HS-5 (cell line): ENCODE measurements at places on chromosomes 4 and X.

DNA sequence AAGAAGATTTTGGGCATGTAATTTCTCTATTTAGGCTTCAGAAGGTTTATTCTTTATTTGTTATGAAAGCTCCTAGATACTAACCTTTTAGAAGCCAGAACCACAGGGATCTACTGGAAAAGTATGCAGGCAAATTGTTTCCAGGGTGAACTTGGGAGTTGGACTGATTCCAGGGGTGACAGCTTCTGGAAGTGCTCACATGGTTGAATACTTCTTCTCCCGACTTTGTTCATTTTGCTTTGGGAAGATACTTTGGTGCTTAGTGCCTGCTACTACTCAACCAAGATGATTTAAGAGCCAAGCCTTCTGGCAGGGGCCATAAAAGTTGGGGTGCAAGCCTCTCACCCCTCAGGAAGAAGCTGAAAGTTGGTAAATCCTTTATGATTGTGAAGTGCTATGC, 445.6 kb downstream of the ACTRT1 start:
- DNase-seq = no peak

DNA sequence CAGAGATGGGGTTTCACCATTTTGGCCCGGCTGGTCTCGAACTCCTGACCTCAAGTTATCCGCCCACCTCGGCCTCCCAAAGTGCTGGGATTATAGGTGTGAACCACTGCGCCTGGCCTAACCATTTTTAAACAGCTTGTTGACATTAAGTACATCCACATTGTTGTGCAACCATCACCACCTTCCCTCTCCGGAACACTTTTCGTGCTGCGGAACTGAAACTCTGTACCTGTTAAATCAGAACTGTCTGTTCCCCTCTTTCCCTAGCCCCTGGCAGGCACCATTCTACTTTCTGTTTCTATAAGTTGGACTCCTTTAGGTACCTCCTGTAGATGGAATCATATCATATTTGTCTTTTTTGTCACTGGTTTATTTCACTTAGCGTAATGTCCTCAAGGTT, 9.5 kb downstream of the FHDC1 start:
- DNase-seq = no peak

DNA sequence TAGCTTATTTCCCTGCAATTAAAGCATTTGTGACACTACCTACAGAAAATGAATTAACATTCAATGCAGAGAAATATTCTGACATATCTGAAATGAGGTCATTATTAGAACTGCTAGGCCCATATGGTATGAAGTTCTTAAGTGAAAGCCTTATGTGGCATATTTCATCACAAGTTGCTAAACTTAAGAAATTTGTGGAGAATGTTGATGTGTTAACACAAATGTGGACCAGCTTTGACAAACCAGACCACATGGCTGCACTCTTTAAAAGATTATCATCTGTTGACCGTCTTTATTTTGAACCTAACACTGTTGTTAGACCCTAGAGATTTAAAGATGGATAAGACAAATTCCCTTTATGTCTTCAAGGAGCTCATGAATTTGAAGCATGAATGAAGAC, 1024.1 kb downstream of the RPA4 start:
- no peak for DNase-seq

- no peak for DNase-seq
These were observed 1.1 kb downstream of the XIAP start for GRCh38 chrX:123860983-123861382.

- no peak for DNase-seq
These were observed 46.8 kb downstream of the RGS12 start for GRCh38 chr4:3339577-3339976.
